Activated gamma-delta T cell treated with Interleukin-2 at 50 U/mL for 16 hours (primary cell): ENCODE measurements at places on chromosomes 7 and 10.

GRCh38 chr10:3960496-3960895, 175.5 kb upstream of the KLF6 start:
- DNase-seq: no peak

DNA sequence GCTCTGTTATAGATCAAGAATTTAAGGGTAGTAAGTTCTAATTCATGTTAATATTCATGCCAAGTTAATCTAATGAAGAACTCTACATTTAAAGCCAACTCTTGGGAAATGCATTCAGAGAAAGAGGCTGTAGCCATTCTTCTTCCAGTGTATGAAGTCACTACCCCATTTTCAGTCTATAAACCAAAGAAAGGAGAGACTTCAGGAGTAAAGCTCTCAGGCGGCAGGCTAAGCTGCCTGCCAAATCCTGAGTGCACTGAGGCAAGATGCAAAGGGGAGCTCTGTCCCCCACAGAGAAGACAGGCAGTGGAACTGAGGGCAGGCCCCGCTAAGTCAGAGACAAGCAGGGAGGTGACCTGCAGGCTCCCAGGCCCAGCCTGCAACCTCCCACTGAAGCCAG, 41.5 kb downstream of the SLIT1 start:
- DNase-seq: no peak

GRCh38 chr10:112404617-112405016, 30.7 kb downstream of the ACSL5 start:
- no peak for DNase-seq

- DNase-seq: no peak
Observed at GRCh38 chr10:48607356-48608278, 2.7 kb upstream of the ARHGAP22 start.

- no peak for DNase-seq
Observed at GRCh38 chr7:69019437-69019836, 578.8 kb upstream of the AUTS2 start.

GRCh38 chr7:18163091-18163490, 135.4 kb upstream of the PRPS1L1 start:
- no peak for DNase-seq
